ENCODE measurements at places on chromosomes 2 and 18.

DNA sequence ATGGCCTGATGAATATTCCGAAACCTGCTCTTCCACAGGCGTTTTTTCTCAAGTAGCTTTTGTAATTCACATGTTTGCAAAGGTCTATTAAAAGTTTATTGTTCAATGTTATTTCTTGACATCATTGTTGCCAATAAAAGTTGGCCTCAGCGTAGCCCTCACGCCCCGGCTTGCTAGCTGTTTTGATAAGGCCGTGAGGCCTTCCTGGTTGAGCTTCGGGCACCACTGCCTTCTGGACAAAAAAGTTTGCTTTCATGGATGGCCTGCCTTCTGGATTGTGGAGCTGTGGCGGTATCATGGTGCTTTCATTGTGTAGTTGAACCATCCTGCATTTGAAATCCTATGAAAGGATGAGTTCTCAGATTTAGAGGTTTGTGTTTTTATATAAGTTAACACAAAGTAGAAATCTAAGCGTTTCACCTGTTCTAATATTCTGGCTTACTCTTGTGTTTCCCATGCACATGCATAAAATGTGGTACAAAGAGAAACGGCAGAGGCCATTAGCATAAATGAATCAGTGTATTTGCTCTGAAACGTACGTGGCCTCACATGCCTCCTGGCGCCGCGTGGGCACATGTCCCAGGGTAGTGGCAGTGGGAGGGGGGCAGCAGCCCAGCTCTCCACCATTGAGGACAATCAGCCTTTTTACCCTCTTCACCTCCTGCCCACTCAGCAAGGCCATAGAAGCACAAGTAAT is 134.5 kb downstream of the NCK2 start:
- DNase-seq: no peak

GRCh38 chr2:28676152-28676835 is 75.3 kb upstream of the PPP1CB start:
- DNase-seq: no peak

DNA sequence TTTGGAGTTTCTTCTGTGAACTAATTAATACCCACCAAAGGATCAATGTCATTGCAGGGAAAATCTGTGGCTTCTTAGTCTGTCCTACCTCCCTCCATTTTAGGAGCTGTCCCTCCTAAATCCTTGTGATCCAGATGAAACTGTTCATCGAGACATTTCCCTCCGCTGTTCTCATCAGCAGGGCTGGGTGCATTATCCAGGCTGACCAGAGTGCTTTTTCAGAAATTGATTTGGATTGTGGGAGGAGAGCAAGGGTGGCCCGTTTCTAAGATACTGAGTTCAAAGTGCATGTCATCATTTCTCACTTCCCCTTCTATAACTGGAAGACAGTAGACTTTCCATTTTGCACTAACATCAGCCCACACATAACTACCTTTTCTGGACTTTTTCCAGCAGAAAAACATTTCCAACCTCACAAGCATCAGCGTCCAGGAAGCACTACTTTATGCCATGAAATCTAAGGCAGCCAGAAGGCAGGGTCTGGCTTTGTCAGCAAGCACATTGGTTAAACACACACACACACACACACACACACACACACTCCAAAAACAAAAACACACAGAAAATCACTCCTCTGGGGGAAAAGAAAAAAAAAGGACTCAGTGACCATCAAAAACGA is 94.1 kb downstream of the ANKRD44 start:
- no peak for DNase-seq

DNA sequence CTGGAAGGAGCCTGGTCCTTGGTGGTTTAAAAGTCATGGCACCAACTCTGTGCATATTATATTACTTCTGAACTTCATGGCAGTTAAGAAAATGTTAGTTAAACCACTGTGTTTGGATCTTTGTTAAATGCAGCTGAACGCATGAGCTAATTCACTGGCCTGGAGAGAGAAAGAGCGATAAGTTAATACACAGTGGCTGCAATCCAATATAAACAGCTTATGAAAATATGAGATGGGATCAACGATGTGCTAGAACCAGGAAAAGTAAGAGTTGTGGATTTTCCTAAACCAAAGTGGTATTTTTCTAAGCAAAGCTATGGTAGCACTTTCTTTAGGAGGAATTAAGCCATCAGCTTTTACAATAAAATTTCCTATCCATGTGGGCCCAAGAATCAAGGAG is 326.7 kb downstream of the MTX2 start:
- no peak for DNase-seq

GRCh38 chr2:60216452-60216995 is 336.9 kb downstream of the BCL11A start:
- DNase-seq: no peak

GRCh38 chr2:149132339-149132738 is 93.8 kb downstream of the LYPD6B start:
- DNase-seq: no peak

DNA sequence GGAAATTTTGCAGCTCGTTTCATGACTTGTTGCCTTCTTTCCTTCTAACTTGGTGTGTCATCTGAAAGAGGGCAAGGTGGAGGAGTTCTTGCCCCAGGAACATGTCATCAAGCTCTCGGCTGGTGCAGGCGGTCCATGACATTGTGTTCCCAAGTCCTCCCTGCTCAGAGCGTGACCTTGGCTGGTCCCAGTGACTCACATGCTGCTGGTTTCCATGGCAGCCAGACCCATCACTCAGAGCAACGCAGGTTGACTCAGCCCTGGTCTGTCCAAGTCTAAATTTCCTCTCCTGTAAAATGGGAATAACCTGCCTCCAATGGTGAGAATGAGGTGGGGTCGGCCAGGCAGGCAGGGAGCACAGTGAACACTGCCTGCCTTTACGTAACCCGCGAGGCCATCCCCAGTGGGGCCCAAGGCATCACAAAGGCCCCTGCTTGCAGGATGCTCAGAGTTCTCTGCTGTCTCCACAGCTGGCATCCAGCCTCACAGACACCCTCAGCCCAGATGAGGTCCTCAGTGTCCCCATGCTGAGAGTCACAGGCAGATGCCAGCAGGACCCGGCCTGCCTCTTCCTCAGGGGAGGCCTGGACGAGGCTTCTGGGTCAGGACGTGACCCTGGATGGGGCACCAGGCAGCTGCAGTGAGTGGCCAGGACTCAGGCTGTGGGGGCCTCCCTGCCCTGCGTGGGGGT is 143.7 kb downstream of the TPO start:
- DNase-seq: no peak

GRCh38 chr2:152497481-152498052 is 162.6 kb downstream of the FMNL2 start:
- no peak for DNase-seq

DNA sequence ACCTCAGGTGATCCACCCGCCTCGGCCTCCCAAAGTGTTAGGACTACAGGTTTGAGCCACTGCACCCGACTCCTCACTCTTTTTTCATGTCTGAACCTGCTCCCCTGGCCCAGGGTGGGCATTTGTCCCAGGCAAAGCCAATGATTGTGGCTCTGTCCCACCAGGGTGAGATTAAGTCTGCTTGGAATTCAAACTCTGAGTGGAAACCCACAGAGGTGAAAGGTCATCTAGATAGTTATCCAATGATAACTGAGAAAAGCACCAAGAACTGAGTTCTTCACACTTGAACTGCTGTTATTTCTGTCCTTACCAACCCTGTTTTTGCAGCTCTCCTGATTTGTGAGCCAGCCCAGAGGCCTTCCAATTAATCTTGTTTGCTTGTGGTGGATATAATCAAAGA is 62.4 kb upstream of the ACVR1 start:
- no peak for DNase-seq

- DNase-seq: no peak
These were observed 6.4 kb upstream of the TNS1 start for GRCh38 chr2:218009231-218009630.

DNA sequence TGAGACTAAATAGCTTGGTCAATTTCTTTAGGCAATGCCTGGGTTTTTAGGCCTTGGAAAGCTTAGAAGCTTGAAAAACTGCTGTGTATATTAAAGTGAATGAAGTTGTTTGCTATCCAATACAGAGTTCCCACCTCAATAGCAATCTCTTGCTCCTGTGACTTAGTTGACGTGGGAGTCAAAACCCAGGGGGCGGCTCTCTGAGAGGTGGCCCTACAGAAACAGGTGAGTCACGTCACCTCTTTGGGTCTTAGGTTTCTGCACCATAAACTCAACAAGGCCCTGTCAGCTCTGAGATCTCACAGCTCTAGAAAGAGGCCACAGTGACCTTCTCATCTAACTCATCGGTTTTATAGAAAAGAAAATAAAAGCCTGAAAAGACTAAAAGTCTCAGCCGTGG is 79.6 kb downstream of the ADD2 start:
- no peak for DNase-seq

DNA sequence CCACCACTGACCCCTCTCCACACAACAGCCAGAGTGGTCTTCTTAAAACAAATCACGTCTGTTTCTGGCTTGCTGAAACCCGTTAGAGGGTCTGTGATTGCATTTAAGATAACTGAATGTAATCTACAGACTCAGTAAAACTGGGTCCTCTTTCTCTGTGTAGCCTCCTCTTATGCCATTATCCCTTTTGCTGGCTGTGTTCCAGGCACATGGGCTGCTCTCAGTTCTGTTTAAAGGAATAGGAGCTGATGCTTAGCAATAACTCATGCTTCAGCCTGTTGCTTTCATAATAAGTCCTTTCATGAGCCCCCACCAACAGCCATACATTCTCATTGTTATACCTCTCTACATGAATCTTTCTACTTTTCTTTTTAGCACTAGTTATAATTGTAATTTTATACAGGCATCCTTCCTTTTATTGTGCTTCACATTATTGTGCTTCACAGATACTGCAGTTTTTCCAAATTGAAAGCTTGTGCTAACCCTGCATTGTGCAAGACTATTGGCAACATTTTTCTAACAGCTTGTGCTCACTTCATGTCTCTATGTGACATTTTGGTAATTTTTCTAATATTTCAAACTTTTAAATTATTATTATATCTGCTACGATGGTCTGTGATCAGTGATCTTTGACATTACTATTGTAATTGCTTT is 782.6 kb downstream of the MBD2 start:
- no peak for DNase-seq

- no peak for DNase-seq
These were observed 56.0 kb downstream of the ATIC start for GRCh38 chr2:215367662-215368492.

DNA sequence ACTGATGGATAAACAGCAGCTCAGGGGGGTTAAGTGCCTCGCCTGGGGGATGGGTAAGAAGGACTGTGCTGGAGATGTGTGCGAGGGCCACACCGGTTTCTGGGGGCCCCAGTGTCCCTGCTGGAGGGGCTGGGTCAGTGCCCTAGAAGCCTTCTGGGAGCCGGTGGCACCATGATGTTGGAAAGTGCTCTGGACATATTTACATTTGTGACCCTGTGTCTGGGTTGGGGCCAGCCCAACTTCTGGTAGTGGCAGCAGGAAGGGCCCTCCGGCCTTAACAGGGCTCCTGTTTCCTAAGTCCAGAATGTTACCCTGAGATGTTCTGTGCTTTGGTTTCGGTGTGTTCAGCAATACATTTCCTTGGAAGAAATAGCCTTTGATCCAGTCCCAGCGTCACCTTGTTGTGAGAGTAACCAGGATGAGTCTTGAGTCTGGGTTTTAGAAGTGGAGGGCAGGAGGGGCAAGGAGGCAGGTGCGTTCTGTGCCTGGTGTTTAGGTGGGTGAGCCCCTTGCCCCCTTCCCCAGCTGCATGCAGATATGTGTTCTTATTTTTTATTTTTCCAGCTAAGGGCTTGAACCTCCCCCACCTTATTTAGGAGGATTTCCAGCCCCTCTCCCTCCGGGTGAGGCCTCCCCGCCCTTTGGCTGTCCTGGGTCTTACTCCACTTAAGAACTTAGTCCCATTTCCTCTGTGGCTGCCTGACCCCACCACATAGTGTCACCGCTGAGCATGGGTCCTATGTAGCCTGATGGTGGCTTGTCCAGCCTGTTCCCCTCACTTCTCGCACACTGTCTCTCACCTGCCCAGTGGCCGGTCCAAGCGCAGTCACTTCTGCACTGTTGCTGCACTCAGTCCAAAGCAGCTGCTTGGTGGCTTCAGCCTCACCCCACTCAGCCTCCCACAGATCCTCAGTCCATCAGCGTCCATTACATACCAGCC is 132.7 kb upstream of the HS6ST1 start:
- peak; percentile 3 for DNase-seq

DNA sequence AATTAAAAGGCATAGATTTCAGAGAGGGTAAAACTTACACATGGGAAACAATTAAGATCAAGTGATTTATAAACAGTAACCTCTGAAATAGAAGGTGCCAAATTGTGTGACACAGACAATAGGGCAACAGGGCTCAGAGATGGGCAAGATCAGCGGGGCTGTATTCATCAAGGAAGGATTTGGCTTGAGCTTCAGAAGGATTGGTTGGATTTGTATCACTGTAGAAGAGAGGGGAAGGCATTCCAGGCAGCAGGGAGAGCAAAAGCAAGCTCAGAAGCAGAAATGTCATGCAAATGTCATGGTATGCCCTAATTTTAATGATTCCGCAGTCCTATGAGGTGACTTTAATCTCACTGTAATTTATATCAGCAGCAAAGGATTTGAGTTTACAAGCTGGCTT is 415.0 kb upstream of the NRP2 start:
- no peak for DNase-seq

DNA sequence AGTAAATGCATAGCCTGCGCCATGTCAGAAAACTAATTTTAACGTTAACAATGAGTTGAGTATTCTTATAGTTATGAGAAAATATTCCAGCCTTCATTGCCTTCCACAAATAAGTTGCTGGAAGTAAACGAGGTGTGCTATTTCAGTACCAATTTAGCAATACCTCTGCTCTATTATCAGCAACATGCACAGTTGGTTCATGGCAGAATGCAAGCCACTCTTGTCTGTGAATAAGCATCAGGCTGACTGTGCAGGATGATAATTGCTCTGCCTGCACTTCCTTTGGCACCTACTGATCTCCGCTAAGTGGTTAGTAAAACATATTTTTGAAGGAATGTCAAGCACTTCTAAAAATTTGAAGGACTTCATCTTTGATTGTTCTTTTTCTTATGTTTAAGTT is 261.9 kb upstream of the SIX3 start:
- DNase-seq: no peak

DNA sequence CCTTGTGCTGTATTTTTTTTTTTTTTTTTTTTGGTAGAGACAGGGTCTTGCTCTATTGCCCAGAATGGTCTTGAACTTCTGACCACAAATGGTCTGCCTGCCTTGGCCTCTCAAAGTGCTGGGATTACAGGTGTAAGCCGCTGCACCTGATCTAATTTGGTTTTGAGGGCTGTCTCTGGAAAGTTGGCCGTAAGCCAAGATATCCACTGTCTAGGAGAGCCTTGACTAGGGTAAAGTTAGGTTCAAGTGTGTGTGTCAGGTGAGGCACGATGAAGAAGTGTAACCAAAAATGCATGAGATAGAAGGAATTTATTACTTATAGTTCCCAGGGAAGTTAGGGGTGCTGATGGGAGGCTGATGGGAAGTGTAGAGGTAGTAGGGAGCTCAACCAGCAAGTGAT is 46.7 kb downstream of the INO80C start:
- DNase-seq: no peak

GRCh38 chr18:58998401-58999203 is 133.9 kb downstream of the ZNF532 start:
- no peak for DNase-seq

- DNase-seq: no peak
These were observed 54.7 kb upstream of the KIDINS220 start for GRCh38 chr2:8892111-8892510.
